ENCODE measurements at places on chromosomes 16 and 17.

- DNase-seq, result no peak
Observed at GRCh38 chr16:19771796-19772195, 53.7 kb downstream of the IQCK start.

GRCh38 chr17:4853208-4853671 is 20.1 kb downstream of the MINK1 start:
- no peak for DNase-seq

- no peak for DNase-seq
Observed at GRCh38 chr16:4534151-4534790, 4.3 kb downstream of the CDIP1 start.

DNA sequence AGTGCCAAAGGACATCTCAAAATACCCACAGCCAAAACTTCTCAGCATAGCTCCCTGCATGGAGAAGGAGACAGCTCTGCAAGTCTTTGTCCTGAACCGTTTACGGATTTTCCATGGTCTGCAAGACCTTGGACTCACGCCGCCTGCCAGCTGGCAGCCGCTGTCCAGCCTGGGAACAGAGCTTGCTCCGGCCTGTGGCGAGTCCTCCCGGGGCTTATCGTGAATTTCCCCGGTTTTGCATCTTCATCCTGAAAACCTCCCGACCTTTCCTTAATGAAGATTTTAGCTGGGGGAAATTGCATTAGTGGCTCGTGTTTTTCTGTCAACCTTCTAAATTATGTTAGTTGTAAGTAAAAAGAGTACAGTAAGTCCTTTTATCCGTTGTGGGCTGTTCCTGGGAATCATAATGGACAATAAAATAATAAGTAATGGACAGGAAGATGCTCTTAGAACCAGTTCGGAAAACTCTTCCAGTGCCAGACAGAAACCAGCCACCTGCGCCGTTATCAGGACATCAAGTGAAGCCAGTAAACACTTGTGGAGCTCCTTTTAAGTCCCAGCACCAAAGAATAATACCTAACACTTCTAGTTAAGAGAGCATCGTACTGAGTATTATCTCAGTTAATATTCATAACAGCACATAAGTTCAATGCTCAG is 112.4 kb upstream of the NOL11 start:
- DNase-seq, result no peak

DNA sequence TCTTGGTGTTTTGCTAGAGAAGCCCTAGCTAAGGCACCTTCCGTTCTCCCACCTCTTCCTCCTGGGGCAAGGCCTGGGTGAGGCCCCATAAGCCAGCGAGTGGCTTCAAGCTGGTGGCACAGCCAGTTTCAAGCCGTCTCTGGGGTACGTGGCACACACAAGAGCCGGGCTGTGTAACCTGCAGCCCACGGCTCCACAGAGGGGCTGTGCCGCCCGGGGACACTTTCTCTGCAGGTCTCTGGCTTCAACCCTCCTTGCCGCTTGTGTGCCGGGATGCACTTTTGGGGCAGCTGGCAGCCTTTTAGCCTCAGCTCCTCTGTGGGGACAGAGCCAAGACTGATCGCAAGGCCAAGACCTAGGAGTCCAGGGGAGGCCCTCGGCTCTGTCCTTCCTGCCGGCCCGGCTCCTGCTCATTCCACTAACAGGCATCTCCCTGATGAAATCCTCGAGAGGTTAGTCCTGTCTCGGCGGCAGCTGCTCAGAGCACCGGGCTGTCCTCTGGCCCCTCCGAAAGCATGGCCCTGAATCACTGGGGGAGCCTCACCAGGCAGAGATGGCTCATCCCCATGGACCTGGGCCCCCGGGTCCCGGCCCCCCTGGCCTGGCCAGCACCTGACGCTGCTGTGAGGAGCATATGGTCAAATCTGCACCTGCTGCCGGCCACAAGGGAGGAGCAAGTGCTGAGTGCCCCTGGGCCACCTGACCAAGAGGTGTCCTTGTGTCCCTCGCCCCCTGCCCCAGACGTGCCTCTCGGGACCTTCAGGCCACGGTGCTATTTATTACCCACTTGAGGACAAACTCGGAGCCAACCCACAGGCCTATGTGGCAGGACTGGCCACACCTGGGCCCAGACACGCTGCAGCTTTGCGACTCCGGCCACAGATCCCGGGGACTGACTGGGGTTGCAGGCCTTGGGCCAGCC is 98.5 kb downstream of the METRNL start:
- no peak for DNase-seq

DNA sequence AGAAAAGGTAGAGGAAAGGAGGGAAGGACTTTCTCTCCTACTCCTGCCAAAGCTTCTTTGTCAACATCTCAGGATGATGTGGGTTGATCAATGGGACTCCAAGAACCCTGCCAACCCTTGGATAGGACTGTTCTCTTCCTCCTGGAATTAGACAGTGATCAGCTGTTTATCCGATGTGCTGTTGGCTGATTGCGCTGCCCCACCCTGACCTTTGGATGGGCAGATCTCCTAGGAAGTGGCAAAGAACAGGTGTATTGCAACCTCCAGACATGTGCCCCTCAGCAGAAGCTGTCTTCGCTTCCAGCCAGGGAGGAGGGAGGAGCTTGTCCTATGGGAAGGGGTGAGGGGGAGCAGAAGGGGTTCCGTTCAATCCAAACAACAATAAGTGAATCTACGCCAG is 30.5 kb downstream of the SLC5A11 start:
- no peak for DNase-seq

- no peak for DNase-seq
Observed at GRCh38 chr17:36686123-36686669, 84.8 kb downstream of the MRM1 start.

DNA sequence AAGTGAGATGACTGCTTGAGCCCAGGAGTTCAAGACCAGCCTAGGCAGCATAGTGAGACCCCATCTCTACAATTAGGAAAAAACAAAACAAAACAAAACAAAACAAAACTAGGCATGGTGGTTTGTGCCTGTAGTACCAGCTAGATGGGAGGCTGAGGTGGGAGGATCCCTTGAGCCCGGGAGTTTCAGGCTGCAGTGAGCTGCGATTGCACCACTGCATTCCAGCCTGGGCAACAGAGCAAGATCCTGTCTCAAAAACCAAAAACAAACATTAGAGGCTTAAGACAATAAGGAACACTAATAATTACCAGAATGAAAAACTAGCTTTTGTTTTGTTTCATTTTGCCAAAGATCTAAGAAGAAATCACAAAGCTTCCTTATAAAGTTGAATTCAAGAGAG is 69.2 kb downstream of the GPRC5B start:
- DNase-seq, result no peak

GRCh38 chr17:77679589-77679988 is 278.9 kb upstream of the TNRC6C start:
- no peak for DNase-seq

DNA sequence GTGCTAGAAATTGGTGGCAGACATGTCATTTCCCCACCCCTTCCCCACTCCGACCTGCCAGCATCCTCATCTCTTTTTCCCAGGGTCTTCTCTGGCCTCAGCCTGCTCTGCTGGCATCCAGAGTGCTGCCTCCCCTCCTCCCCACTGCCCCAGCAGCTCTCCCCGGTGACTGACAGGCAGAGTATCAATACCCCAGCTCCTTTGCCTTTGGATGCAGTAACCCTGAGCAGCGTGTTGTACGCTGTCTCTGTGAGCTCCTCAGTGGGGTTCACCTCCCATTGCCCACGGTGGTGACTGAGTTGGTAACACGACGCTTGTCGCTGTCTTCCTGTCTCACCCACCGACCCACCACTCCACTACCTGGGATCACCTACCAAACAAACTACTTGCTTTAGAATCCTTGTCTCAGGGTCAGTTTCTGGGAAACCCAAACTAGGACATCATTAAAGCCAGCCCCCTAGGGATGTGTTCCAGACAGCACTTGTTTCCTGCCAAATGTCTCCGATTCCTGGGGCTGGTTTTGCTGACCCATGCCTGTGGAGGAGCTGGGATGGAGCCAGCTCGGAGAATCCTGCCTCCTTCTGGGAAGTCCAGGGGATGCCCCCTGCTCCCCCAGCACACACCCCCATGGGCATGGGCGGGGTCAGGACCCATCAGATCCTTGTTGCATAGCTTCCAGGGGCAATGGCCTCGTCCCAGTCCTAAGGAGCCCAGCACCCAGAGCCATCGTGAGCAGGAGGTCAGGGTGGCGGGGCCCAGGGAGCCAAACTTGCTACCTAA is 8.3 kb upstream of the SBK1 start:
- no peak for DNase-seq

DNA sequence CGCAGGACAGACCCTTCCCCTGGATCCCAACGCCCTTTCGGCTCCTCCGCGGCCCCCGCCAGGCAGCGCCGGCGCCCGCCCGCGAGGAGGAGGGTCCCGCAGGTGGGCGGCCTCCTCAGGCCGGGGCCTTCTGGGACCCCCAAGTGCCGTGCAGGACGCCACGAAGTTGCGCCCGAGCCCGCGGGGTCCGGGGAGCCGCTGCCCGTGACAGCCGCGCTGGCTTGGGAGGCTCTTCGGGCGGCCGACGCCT is 504 bp downstream of the ERN1 start:
- DNase-seq, result no peak

DNA sequence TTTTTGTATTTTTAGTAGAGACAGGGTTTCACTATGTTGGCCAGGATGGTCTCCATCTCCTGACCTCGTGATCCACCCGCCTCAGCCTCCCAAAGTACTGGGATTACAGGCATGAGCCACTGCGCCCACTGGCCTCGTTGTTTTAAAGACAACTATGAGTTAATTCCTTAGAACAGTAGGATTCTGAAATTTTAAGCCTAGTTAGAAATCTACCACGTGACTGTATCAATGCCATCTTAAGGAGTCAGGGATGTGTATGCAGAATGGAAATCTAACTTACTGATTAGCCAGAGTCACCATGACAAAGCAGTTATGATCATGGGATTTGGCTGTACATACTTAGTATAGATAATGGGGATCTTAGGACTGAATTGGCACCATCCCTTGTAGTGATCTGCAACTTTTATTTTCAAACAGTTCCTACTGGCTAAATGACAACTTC is 2.8 kb downstream of the CEP20 start:
- DNase-seq, result no peak

- DNase-seq, result no peak
Observed at GRCh38 chr16:31344712-31345111, 10.3 kb upstream of the ITGAX start.

DNA sequence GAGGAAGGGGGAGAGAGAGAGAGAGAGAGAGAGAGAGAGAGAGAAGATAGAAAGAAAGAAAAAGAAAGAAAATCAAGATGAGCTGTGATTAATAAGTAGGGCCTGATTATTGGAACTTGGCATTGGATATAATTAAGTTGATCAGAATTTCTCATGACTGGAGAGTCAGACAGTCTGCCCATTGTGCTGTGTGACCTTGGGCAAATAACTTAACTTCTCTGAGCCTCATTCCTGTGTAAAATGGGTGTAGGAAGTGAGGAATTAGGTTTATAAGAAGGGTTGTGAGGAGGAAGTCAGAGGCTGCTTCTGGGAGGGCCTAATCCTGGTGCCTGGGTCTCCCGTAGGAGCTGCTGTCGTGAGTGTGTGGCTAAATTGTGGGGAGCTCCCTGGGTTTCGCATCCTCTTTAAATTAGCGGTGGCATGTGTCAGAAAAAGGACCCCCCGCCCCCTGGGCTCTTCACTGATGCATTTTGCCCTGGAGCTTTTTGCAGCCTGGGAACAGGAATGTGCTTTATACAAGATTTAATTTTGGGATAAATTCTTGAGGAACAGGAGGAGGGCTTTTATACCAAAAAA is 76.0 kb downstream of the CMIP start:
- DNase-seq, result no peak

- DNase-seq, result no peak
Observed at GRCh38 chr16:47374629-47375028, 86.2 kb downstream of the ITFG1 start.

DNA sequence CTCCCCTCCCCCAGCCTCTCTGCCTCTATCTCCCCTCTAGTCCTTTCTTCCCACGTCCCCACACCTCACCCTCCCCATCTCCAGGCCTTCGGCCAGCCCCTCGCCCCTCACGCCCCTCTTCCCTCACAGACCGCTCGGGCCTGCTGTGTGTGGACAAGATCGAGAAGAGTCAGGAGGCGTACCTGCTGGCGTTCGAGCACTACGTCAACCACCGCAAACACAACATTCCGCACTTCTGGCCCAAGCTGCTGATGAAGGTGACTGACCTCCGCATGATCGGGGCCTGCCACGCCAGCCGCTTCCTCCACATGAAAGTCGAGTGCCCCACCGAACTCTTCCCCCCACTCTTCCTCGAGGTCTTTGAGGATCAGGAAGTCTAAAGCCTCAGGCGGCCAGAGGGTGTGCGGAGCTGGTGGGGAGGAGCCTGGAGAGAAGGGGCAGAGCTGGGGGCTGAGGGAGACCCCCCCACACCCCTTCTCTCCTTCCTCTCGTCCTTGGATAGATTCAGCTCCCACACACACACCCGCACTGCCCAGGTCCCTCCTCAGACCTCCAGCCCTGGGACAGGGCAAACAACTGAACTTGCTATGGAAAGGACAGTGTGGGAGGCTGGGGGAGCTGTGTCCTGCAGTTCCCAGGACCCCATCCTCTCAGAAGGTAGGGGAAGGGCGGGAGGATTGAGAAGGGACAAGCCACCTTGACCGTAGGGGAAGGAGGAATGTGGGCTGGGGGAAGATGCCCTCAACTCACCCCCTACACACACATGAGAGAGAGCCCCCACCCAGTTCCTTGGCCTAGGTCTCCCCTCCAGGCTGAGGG is 11.1 kb downstream of the NR1D1 start:
- DNase-seq, result no peak

- DNase-seq, result no peak
Observed at GRCh38 chr17:12041312-12041711, 20.6 kb downstream of the MAP2K4 start.

DNA sequence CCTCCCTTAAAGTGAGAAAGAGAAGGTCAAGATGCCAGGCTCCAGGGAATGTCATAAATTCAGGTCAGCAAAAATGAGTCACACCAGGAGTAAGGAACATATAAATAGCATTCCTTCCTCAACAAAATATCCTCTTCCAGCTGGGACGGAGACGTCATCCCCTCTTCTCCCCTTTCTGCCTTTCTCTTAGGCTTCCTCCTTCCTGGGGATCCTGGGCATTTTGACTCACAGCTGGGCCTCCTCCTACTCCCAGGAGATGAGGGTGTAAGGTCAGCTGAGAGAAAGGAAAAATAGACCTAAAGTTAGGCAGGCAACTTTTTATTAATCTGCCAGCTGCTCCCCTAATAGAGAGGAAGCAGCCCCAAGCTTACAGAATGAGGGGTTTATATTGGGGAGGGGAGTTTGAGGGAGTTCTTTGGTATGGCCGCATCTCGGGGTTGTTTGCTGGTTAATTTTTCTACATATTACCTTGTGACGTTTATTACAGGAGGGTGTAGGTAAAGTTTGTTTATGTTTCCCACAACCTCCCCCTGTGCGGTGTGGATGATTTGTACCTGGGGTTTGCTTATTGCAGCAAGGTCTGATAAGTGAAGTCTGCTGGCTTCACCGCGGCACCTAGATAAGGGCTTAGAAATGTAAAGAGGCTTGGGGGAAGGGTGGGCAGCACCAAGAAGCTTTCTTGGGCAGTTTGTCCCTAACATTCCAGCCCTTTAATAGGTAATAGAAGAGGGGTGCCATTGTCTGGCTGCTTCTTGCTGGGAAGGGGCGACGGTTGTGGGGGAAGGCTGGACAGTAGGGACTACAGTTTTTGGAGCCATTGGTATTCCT is 7.1 kb upstream of the ZNF747 start:
- DNase-seq, result no peak

GRCh38 chr16:57530104-57530521 is 6.3 kb downstream of the CCDC102A start:
- DNase-seq, result peak; percentile 56

Data from stimulated activated CD4-positive, alpha-beta T cell treated with anti-CD3 and anti-CD28 coated beads, Interleukin-12 subunit alpha, Interleukin-12 subunit beta, amount 100 ng/mL, for 4 hours (primary cell).